ENCODE measurements at places on chromosomes 4 and X.

GRCh38 chr4:98516042-98516440, 142.4 kb downstream of the TSPAN5 start:
- peak; percentile 34 for DNase-seq

DNA sequence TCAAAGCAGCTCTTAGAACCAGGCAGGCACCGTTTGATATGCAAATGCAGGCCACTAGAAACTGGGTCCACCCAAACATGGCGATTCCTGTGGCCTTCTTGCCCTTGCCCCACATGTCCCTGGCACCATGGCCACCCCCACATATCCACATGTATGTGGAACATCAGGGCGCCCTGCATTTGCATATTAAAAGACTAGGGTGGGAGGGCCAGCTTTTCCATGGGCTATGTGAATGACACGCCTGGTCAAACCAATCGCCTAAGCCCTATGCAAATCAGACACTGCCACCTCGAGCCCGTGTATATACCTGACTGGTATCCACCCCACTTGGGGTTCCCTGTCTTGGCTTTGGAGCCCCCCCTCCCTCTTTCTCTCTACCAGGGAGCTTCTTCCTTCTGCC, 107.0 kb downstream of the ABLIM2 start:
- DNase-seq, result no peak

- DNase-seq, result no peak
Measured at GRCh38 chrX:5113128-5113527, 1115.5 kb downstream of the NLGN4X start.

DNA sequence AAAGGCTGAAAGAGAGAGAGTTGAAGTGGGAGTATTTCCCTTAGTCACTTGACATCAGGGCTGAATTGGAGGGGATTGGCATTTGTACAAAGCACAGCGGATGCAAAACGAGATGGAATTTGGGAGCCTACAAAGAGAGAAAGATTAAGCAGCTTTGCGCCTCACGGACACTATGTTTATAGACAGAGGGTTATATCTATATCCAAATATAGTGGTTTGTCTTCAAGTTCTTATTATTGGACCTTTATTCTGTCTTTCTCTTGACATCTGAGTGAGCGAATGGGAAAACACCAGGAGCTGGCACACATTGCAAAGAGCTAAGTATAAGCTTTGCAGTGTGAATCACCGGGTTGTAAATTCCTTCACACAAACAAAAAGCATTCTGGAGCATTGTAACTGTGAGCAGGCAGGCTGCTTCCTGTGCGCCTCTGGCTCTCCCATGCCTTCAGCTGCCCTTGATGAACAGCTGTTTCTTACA, 500.2 kb downstream of the STIM2 start:
- no peak for DNase-seq

DNA sequence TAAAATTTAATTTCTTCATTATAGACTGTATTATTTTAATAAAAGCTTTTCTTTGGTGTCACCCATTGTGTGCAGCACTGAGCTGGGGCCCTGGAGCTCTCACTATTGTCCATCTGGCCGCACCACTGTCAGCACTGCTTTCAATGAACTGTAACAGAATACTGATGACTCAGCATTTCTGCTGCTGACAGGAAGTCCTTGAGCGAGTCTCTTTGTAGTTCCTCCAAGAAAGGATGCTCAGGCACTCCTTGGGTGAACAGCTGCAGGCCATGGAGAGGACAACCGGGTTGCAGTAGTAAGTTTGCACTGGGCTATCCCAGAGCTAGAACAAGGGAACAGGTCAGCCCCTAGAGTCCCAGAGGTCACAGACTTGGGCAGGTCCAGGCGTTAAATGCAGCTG, 81.6 kb downstream of the SORBS2 start:
- no peak for DNase-seq

DNA sequence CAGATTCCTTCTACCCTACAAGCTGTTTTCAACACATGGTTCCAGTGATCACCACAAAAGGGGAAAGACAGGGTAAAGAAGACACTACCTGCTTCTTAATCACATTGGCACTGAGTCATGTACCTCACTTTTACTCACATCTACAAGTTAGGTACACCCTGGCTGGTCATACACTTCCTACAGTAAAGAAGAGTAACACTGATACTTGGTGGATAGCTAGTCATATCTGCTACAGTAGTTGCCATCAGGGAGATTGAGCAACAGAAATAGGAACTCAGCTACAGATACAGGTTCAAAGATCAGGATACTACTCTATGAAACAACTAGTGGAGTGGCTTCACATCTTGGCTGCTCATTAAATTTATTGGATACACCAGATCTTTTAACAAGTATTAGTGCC, 105.4 kb upstream of the DIAPH2 start:
- no peak for DNase-seq

GRCh38 chr4:151573945-151574344, 165.0 kb downstream of the FHIP1A start:
- DNase-seq, result no peak

- no peak for DNase-seq
Measured at GRCh38 chr4:7281691-7282665, 89.6 kb downstream of the SORCS2 start.

GRCh38 chr4:78312989-78313753, 238.4 kb upstream of the ANXA3 start:
- no peak for DNase-seq

DNA sequence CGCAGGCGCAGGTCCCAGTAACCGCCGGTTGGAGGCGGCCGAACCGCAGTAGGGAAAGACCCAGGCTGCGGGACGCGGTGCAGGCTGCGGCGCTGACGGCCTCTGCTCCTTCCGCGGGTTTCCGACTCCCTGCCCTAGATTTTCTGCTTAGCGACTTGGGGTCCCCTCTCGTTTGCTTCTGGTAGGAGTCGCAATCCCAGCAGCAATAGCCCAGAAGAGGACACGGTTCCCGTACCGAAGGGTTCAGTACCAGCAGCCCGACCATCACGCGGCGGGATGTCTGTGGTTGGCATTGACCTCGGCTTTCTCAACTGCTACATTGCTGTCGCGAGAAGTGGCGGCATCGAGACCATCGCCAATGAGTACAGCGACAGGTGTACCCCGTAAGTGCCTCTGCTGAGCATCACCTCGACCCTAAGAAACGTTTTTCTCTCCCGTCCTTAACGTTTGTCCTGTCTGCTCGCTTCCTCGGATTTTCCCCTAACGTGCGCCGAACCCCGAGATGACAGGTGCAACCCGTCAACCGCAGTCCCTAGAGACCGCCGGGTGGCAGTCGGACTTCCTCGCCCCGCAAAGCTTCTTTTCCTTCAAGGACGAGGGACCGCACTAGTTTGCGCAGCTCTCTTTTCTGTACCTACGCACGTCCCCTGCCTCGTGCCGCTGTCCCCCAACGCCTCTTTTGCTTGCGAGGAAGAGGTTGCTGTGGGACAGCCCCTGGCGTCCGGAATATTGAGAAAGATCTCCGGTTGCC, at the start of gene HSPA4L:
HSPA4L (plus strand) TSS at position 48 of the 751 bp plus-strand sequence; CDS start at position 277, 229 bp downstream.
- peak; percentile 91 for DNase-seq

GRCh38 chrX:119549327-119550016, 15.7 kb downstream of the STEEP1 start:
- DNase-seq, result no peak

- DNase-seq, result no peak
Measured at GRCh38 chr4:43525646-43526045, 633.1 kb downstream of the GRXCR1 start.

GRCh38 chr4:140789759-140790158, 33.6 kb upstream of the TBC1D9 start:
- no peak for DNase-seq

DNA sequence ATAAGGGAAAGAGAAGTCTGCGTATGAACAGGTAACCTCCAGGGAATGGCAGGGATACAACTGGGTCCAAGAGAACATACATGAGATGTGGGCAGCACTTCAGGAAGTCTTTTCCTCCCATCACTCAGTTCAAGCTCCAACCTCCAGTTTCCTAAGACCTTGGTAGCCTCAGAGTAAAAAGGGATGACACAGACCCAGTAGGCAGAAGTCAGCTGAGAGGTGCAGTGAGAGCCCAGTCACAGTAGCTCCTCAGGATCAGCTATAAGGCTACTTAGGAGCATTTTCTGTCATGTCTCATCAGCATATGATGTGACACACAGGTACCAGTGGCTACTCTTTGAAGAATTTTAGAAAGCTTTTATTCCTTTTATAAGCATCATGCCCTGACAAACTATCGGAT, 12.5 kb upstream of the STS start:
- DNase-seq, result no peak

GRCh38 chr4:26058537-26058936, 144.5 kb downstream of the SMIM20 start:
- DNase-seq, result no peak

DNA sequence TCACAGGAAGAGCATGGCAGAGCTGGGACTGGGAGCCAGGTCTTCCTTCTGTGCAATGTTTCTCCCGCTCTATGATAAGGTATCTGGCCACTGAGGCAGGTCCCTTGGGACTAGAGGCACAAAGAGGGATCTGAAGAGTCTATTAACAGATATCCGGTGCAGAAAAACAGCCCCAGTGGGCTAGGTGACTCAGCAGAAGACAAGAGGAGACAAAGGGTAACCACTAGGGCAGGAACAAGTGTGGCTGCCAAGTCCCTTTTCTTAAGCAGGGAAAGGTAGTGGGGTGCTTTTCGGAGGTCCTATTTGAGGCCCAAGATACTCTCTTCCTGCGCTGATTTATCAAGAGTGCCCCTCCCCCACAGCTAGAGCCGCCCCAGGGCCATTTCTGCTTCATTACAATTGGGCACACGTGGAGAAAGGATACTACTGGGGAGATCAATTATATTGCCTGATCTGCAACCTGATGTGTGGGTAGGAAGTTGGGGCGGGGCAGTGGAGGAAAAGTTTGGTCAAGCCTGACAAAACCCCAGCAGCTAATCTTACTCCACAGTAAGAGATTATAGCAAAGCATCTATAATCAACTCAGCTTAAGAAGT, at the start of gene DGAT2L6:
DGAT2L6 (plus strand) TSS at position 546 of the 596 bp plus-strand sequence. CDS start 100 bp downstream, outside the sequence.
- DNase-seq, result no peak

DNA sequence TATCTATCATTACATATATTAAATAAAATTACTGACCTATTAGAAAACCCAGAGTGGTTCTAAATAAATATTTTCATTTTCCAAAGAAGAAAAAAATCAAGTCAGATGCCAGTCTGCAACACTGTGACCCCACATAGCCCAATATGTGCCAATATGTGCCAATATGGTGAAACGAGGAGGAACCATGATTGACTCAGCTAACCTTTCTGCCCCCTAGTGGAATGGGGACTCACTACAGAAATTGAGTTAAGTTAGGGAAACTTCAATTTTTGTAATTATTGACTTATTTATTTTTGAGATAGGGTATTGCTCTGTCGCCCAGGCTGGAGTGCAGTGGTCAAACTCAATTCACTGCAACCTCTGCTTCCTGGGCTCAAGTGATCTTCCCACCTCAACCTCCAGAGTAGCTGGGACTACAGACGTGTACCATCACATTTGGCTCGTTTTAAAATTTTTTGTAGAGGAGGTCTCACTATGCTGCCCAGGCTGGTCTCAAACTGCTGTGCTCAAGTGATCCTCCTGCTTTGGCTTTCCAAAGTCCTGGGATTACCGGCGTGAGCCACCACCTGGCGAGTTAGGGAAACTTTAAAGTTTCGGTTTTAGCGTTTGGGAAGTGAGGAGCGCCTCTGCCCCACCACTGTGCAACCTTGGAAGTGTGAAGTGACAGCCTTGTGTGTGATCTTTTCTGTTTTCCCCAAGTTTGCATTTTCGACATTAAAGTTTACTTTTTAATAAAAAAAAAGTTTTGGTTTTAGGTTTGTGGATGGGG, 116.8 kb upstream of the SHISA3 start:
- no peak for DNase-seq

GRCh38 chrX:46965125-46965758, 53.0 kb downstream of the JADE3 start:
- no peak for DNase-seq

DNA sequence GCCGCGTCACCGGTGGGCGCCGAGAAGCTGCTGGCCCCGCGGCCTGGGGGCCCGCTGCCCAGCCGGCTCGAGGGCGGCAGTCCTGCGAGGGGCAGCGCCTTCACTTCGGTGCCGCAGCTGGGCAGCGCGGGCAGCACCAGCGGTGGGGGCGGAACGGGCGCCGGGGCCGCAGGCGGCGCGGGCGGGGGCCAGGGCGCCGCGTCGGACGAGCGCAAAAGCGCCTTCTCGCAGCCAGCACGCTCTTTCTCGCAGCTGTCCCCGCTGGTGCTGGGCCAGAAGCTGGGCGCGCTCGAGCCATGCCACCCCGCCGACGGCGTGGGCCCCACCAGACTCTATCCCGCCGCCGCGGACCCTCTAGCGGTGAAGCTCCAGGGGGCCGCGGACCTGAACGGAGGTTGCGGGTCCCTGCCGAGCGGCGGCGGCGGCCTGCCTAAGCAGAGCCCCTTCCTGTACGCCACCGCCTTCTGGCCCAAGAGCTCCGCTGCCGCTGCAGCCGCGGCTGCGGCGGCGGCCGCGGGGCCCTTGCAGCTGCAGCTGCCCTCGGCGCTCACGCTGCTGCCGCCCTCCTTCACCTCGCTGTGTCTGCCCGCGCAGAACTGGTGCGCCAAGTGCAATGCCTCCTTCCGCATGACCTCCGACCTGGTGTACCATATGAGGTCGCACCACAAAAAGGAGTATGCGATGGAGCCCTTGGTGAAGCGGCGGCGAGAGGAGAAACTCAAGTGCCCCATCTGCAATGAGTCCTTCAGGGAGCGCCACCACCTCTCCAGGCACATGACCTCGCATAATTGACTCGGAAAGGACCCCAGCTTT, 5.6 kb downstream of the PRDM8 start:
- DNase-seq, result peak; percentile 68

DNA sequence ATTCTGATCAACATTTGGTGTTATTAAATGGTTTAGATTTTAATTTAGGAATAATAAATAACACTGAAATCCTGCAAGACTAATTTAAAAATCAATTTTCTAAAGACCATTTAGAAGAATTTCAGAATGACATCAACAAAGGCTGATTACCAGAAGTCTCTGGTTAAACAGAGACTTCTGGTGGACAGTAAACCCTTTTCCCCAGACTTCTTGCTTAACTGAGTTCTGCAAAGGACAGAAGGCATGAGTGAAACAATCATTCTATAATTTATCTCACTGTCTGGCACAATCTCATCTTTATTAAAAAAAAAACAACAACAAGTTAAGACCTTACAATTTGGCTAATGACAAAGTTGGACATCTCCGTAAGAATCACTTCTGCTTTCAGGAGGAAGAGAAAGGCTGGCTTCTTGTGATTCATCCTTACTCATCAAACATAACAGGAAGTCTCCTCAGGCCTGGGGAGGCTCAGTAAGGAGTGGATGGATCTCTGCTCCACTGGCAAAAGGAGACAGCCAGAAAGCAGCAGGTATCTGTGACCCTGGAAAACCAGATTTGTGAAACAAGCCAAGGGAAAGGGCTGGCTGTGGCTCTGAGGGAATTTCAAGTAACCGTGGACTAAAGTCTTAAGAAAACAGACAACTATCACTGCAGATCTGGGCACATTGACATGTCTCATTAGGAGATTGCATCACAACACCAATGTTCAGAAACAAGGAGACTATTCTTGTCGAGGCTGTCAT, 908 bp upstream of the TLR6 start:
- no peak for DNase-seq

GRCh38 chr4:5756271-5756670, 45.3 kb downstream of the EVC start:
- DNase-seq, result no peak

DNA sequence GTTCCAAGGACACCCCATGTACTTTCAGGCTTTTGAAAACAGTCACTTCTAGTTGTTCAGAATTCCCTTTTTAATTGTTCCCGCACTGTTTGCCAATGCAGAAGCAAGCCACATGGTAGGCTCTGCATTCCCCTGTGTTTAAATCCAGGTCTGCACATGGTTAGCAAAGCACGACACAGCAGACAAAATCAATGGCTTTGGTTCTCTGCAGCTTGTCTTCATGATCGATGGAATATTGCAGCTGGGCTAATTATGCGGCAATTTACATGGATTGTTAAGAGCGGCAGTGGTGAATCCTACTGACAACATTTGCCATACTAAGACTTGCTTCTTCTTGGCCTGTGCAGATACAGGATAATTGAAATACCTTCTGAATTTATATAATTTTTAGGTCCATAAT, 20.6 kb upstream of the INPP4B start:
- DNase-seq, result no peak

Data from right forelimb (tissue), 1 donor.